Forelimb muscle (tissue), 1 donor: ENCODE measurements at places on chromosomes 2 and 18. TPM values are rescaled to one million over a fixed set of nuclear protein-coding genes. Genes with fewer than 3 reads are reported as not detected.

DNA sequence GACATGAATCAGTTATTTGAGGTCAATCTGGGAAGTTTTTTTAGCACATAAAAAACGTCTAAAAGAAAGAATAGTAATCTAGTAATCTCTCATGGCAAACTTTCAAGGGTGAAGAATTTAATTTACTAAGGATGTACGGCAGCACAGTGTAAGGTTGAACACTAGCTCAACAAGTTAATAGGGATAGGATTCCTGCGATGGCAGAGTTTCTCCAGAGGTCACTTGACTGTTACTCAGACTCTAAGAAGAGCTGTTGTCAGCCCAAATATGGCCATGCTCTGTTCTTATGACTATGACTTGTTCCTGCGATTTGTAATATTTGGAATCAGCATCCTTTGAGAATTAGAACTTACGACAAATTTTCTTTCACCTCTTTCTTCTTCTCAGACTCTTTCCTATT, 553.3 kb upstream of the TNP1 start:
- DNase-seq: no peak

- DNase-seq: no peak
Observed at GRCh38 chr18:79862562-79862961, 64.8 kb downstream of the KCNG2 start.

DNA sequence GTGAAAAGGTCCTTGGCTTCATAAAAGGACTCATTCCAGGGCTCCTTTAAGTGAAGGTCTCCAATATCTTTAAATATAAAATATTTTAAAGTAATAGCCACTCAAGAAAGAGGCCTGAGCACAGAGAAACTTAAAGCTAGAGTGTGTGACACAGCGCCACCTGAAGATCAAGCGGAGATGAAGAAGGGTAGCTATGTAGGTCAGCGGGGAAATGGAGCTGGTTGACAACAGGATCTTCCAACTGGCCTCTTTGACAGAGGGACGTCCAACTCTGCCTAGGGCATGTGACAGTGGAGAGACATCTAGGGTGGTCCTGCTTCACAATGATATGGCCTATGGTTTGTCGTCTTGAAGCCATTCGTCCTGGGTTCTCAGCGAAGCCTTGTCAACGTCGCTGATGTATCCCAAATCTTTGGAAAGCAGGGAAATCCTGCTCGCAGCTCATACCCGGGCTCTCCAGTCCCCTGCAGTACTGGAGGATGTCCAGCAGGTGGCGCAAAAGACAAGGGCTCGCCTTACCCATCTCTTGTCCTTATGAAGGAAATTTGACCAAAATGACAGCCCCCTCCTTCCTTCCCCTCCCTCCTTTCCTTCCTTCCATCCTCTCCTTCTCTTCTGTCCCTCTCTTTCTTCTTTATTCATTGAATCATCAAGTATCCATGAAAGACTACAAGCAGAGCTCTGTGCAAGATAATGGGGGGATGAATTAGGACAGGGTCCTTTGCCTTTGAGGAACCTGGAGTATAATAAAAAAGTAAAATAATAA, 59.6 kb downstream of the LONRF2 start:
- no peak for DNase-seq

MOGAT1 gene
- polyA plus RNA-seq: not detected

GRCh38 chr2:33274524-33274923, 201.9 kb upstream of the RASGRP3 start:
- DNase-seq: no peak

SERPINB3 gene
- polyA plus RNA-seq: not detected

GRCh38 chr2:41698678-41699422, 349.0 kb upstream of the PKDCC start:
- DNase-seq: no peak

GRCh38 chr2:55357927-55358326, 61.7 kb downstream of the CCDC88A start:
- DNase-seq: no peak

COX7A2L gene
- 164 TPM for polyA plus RNA-seq

GRCh38 chr2:202221873-202222272, 16.5 kb downstream of the SUMO1 start:
- DNase-seq: no peak

DNA sequence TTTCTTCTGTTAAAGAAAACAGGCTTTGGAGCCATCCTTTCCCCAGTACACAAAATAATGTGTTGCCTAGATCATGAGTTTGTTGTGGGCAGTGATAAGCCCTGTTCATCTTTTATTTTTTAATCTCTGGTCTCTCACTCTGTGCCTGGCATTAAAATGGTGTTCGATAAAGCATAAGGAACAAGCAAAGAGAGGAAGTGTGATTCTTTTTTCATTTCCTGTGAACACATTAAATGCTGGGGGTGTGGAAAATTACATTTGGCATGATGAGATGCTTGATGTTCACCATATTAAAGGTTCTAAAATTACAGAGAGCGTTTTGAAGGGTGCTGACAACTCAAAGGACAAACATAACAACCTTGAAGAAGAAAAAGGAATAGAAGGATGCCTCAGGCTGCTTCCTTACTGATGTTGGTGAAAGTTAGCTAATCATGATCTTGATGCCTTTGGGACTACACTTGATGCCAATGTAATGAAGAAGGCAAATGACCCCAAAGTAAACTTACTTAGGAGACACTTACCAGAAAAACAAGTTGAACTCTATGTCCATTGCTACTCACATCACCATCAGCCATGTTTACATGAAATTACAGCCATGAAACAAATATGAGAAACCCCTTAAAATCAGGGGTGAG, 33.0 kb downstream of the TMEFF2 start:
- DNase-seq: no peak

GRCh38 chr2:17821535-17822444, 5.5 kb downstream of the MSGN1 start:
- DNase-seq: no peak
